Vagina (tissue), 2 donors: ENCODE measurements at places on chromosomes 13 and 19. TPM values are rescaled to one million over a fixed set of nuclear protein-coding genes. Genes with fewer than 3 reads are reported as not detected.

GRCh38 chr19:45323671-45324081, 1.0 kb upstream of the CKM start:
- no peak for DNase-seq

- DNase-seq: no peak
Observed at GRCh38 chr13:29454931-29455481, 140.5 kb downstream of the SLC7A1 start.

DNA sequence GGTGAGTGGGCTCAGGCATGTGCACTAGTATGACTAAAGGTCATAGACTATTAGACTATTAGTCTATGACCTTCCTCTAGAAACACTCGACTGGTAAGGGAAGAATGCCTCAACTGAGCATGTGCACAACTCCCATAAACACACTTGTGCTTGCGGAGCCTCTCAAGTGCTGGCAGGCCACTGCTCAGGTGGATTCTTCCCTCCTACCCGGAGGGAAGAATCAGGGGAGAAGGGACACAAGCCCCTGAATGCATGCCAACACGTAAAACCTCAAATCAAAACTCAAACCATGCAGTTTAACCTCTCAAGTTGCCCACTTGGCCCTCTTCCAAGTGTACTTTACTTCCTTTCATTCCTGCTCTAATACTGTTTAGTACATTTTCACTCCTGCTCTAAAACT, 287.6 kb upstream of the SGCG start:
- no peak for DNase-seq

- no peak for DNase-seq
Observed at GRCh38 chr13:84985860-84986259, 813.4 kb downstream of the SLITRK6 start.

DNA sequence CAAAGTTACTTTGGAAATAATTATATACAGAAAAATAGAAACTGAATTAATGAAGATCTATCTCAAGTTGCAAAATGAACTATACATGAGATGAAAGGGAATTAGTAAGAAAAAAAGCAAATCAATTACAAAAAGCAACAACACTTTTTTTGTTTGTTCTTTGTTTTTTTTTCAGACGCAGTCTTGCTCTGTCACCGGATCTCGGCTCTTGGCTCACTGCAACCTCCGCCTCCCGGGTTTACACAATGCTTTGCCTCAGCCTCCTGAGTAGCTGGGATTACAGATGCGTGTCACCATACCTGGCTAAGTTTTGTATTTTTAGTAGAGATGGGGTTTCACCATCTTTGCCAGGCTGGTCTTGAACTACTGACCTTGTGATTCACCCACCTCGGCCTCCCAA, 2.2 kb downstream of the ZNF415 start:
- no peak for DNase-seq

Gene REEP6
- total RNA-seq: 6.1 TPM

Gene ADAMTS10
- total RNA-seq: 66.3 TPM

Gene CEACAM21
- not detected for total RNA-seq

Gene FGF22
- not detected for total RNA-seq
